Aorta (tissue), 5 donors: ENCODE measurements at places on chromosomes 5 and 9.
A peak's percentile ranks its signal among the peaks of the same experiment; 100 is the strongest.

DNA sequence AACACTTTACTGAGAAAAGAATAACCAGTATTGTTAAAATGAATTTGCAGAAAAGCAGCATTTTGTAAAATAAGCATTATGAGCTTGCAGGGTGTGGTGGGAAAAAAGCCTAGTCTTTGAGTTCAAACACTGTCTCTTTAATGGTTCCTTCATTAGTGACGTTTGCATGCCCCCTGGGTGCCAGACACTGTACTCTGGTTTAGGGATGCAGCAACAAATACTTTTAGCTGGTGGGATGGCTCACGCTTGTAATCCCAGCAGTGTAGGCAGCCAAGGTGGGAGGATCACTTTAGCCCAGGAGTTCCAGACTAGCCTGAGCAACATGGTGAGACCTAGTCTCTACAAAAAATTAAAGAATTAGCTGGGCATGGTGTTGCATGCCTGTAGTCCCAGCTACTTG is 62.3 kb downstream of the MAST4 start:
- no peak for DNase-seq

GRCh38 chr5:153974131-153974812 is 64.4 kb downstream of the FAM114A2 start:
- no peak for DNase-seq

- no peak for DNase-seq
These were observed 68.1 kb downstream of the GDA start for GRCh38 chr9:72217306-72217842.

DNA sequence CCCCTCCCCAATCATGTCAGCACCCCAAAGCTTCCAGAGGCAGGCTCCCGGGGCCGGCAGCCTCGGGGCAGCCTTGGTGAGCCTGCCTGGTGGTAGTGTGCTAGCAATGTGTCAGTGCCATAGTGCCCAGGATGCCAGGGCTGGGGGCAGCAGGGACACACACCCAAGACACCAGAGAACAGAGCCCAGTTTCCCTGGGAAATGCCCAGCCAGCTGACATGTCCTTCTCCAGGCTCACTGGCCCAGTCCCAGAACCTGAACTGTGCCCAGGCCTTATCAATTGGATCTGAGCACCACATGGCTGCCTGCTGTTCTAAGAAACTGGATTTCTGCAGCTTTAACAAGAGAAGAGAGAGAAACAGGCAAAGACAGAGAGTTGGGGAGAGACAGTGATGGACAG is 74.9 kb upstream of the LRRTM2 start:
- peak; percentile 73 for DNase-seq
